ENCODE measurements at places on chromosomes 4 and X. TPM values are rescaled to one million over a fixed set of nuclear protein-coding genes. Genes with fewer than 3 reads are reported as not detected.

Gene SEPTIN6
- 19.0 TPM for total RNA-seq

DNA sequence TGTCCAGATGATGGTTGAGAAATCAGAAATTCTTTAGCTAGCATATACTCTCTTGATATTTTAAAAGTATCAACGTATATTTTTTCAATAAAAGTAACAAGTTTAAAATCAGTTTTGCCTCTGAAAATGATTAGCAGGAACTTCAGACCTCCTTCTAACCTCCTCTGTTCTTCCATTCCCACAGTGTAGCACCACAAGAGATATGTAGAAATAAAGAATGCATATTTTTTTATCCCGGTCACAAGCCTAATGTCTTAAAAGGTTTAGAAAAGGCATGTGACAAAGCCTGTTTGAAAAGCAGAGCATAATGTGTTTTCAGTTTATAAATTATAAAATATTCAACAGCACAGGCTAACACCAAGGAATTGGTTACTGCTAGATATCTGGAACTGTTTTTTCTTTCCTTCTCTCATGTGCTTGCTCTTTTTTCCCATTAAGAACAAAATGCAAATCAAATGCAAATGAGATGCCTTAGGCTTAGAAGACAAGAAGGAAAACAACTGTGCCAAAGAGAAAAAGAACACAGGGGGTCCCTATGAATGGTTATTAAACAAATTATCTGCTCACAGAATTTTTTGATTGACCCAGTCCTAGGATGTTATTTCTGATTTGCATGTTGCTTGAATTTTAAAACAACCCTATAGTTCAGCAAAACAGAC, 351.7 kb upstream of the FAM241A start:
- no peak for DNase-seq
- no peak overlapping the region for H3K27ac ChIP-seq
- no peaks in the 10 kb centered on the region for H3K27me3 ChIP-seq
- no peak overlapping the region for H3K4me3 ChIP-seq

Gene ADRA2C
- total RNA-seq: 0.28 TPM

DNA sequence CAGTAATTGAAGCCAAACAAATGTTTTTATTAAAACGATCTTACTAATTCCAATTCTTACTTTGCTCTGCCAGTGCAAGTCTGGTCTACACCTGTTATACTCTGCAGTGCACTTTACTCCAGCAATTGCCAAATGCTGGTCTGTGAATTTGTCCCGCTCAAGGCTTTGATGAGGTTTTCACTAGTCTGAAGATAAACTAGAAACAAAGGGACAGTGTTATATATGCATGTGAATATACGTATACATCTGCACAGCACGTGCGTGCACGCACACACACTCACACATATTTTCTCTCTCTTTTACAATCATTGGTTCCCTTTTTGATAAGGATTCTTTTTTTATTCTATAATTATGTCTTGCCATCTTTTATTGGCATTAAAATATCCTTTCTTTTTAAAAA, 88.5 kb upstream of the LCORL start:
- H3K4me1 ChIP-seq: no peaks in the 10 kb centered on the region
- no peak for DNase-seq
- H3K27me3 ChIP-seq: no peaks in the 10 kb centered on the region
- no peaks in the 10 kb centered on the region for H3K36me3 ChIP-seq

GRCh38 chrX:42246814-42247213, 323.5 kb upstream of the CASK start:
- H3K27ac ChIP-seq: no peak overlapping the region
- H3K27me3 ChIP-seq: peaks cover 3% of the 10 kb centered on the region
- peak overlapping the region; percentile 25 for H3K4me3 ChIP-seq
- no peaks in the 10 kb centered on the region for H3K4me1 ChIP-seq
- no peak for DNase-seq

DNA sequence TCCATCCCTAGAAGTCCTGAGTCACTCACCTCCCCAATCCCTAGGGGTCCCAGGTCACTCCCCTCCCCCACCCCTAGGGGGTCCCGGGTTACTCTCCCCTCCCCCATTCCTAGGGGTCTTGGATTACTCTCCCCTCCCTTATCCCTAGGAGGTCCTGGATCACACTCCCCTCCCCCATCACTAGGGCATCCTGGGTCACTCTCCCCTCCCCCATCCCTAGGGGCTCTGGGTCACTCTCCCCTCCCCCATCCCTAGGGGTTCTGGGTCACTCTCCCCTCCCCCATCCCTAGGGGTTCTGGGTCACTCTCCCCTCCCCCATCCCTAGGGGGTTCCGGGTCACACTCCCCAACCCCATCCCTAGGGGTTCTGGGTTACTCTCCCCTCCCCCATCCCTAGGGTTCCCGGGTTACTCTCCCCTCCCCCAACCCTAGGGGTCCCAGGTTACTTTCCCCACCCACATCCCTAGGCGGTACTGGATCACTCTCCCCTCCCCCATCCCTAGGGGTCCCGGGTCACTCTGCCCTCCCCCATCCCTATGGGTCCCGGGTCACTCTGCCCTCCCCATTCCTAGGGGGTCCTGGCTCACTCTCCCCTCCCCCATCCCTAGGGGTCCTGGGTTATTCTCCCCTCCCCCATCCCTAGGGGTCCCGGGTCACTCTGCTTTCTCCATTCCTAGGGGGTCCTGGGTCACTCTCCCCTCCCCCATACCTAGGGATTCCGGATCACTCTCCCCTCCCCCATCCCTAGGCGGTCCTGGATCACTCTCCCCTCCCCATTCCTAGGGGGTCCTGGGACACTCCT, 2.1 kb downstream of the ASMTL start:
- H3K27me3 ChIP-seq: no peaks in the 10 kb centered on the region
- peaks cover 5% of the 10 kb centered on the region for H3K36me3 ChIP-seq
- no peak for DNase-seq
- no peak overlapping the region for H3K4me3 ChIP-seq
- H3K27ac ChIP-seq: no peak overlapping the region

Gene DCAF12L2
- total RNA-seq: not detected

GRCh38 chrX:71911731-71912050, 1.0 kb downstream of the NHSL2 start:
- H3K4me3 ChIP-seq: no peak overlapping the region
- no peak for DNase-seq
- H3K27me3 ChIP-seq: peaks cover 54% of the 10 kb centered on the region
- H3K36me3 ChIP-seq: no peaks in the 10 kb centered on the region

Gene IL3RA
- total RNA-seq: not detected

Gene RAB41
- total RNA-seq: not detected
